Neural progenitor cell (in vitro differentiated cells): ENCODE measurements at places on chromosomes 12 and 14.

DNA sequence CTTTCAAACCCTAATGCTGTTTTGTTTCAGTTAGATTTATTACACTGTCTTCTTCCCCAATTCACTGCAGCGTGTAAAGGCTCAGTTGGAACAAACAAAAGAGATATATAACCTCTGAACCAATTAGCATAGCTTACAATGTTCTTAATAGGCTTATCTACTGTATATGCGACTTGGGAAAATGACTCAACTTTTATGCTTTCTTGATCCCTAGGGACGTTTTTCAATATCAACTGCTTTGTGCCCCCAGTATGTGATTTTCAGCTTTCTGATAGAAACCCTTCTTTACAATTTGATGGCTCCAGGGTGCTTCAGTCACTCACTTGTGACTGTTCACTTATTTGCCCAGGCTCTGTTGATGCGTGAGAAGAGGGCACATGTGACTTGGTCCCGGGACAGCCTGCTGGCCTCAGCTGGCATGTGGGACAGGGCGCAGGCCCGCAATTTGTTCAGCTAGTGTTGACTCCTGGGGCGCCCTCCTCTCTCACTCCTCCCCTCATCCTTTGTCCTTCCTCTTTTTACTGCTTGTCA is 107.1 kb downstream of the TMTC2 start:
- peak; percentile 72 for DNase-seq

GRCh38 chr12:78793491-78793890 is 71.1 kb upstream of the SYT1 start:
- no peak for DNase-seq

GRCh38 chr14:103450416-103450815 is 65.2 kb downstream of the MARK3 start:
- DNase-seq = no peak

DNA sequence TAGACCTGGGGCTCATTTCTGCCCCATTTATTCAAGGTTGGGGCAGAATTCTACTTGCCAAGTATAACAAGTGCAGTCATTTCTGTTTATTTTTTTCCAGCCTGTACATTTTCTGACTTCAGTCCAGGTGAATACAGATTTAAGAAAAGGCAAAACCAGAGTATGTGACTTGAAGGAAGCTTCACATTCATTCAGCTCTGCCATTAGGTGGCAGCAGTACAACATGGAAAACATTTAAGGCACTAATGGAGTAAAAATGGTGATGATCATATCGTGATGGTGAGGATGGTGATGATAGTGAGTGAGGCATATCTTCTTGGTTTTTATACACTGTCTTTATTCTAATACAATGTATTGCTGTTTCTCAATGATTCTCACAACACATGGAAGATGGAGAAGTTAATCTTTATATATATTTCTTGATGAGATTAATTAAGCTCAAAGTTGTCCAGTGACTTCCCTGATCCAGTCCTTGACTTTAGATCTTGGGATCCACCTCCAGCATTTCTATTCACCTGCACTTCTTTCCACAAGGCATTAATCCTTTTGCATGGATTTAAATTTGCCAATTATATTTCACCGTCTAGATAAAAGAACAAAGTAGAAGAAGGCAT is 176.7 kb upstream of the SEL1L start:
- DNase-seq = peak; percentile 62

GRCh38 chr12:77973579-77973978 is 142.9 kb downstream of the NAV3 start:
- no peak for DNase-seq

GRCh38 chr12:56718149-56718548 is 7.0 kb downstream of the NACA start:
- DNase-seq = no peak

GRCh38 chr14:24113801-24114531 is 611 bp upstream of the DCAF11 start:
- DNase-seq = peak; percentile 92

DNA sequence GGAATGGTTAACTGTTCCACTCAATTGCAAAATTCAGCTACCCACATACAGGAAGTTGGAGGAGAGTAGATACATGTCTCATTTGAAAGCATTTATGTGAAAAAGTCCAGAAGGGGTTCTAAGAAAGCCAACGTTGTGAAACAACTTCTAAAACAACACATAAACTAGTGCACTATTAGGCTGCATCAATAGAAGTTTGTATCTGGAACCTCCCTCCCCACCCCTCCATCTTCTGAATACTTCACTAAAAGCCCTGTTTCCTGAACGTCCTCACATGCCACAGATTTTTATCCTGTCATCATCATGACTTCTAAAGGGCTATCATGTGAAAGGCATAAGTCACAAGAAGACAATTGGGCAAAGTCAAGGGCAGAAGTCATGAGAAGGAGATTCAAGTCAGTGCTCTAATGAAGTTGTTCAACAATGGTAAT is 5.5 kb downstream of the KRT79 start:
- no peak for DNase-seq

- DNase-seq = no peak
These were observed 28.1 kb upstream of the PRICKLE1 start for GRCh38 chr12:42617622-42618021.

DNA sequence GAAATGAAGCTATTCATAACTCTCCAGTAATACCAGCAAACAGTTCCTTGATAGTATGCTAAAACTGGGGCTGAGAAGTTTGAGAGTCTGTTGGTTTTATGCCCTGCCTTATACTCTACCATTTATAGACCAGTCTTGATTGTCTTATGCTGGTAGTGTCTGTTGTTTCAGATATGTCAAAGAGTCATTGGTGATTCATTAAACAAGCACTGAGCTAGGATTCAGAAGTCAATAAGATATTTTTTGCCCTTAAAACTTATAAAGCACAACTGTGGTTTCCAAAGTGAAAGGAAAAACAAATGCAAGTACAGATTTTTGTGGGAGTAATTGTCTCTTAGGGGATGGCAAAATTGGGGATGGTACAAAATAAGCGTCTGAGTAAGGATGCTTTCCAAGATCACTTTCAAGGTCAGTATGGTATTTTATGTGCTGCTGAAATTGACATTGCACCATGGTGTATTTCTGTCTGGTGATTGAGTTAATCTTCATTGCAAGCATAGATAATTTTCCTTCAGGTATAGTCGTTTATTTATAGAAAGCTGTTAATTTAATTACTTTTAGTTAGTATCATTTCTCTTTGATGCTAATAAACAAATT is 289.5 kb upstream of the E2F7 start:
- no peak for DNase-seq

DNA sequence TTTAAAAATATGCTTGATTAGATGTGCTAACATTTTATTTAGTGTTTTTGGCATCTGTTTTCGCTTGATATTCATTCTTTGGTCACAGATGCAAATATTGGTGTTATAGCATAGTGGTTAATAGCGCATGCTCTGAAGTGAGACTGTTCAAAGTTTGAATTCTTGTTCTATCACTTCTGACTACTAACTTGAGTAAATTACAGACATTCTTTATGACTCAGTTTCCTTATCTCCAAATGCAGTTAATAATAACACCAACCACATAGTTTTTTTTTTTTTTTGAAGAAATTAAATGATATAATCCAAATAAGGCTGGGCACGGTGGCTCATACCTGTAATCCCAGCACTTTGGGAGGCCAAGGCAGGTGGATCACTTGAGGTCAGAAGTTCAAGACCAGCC is 81.0 kb downstream of the TMX1 start:
- DNase-seq = no peak

DNA sequence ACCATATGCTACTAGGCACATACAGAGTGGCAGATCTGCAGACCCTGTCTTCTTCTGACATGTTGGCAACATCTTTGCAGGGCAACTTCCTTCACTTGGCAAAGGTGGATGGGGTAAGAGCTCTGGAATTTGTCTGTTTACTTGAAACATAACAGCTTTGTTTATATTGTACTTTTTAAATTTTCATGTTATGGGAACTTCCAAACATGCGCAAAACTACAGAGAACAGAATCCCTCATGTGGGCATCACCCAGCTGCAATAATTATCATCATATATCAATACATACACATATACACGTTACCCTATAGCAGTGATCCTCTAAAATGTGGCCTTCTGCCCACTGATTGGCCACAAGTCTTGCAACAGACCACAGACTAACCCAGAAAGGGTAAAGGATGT is 103.4 kb downstream of the STAB2 start:
- no peak for DNase-seq

- DNase-seq = no peak
These were observed 442.8 kb downstream of the ATP23 start for GRCh38 chr12:58384196-58384595.

DNA sequence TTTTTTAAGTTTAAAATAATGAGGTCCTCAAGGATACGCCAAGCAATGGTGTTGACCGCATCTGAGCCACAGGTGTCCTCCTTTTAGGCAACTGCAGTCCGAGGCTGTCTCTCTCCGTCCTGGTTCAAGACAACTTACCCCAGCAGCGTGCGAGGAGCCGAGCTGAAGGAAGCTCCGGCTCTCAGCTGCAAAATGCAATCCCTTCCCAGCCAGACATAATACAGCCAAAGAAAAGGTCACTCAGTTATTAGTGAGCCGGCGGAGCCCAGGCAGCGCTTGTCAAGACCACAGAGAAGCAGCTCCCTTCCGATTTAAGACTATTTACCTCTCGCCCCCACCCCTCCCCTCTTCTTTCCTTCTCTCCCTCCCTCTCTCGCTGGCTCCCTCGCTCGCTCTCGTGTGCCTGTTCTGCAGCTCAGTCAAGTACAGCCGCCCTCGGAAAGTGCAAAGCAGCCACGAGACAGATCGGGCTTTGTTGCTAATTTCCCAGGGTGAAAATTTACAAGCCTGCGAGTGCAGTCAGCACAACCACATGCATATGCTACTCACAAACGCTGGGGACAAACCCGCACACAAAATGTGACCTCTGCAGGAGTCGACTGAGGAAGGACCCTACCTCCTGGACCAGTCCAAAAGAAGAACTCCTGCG is 363 bp upstream of the LMO3 start:
- peak; percentile 58 for DNase-seq

DNA sequence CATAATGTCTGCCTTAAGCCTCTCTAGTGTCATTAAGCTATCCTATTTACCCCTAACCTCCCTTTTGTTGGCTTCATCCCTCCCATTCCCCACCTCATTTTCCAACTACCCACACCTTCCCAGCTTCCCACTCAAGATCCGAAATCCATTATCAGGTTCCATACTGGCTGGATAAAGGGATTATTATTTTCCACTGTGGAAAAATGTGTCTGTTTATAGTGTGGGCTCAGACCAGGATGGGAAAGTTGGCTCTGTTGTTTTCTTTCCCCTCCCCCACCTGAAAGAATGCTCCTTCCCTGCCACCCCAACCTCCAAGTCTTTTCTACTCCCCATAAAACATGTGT is 49.8 kb downstream of the SUSD6 start:
- DNase-seq = no peak

- DNase-seq = peak; percentile 60
These were observed 394.0 kb upstream of the SYT1 start for GRCh38 chr12:78470354-78471195.

- no peak for DNase-seq
These were observed 350.8 kb downstream of the LRFN5 start for GRCh38 chr14:41957459-41957858.

- DNase-seq = no peak
These were observed 115.9 kb downstream of the DERA start for GRCh38 chr12:16027002-16027401.

- DNase-seq = no peak
These were observed 7.2 kb upstream of the FOXN3 start for GRCh38 chr14:89424241-89424640.

- DNase-seq = no peak
These were observed 95.1 kb upstream of the GRIN2B start for GRCh38 chr12:14076538-14076937.

DNA sequence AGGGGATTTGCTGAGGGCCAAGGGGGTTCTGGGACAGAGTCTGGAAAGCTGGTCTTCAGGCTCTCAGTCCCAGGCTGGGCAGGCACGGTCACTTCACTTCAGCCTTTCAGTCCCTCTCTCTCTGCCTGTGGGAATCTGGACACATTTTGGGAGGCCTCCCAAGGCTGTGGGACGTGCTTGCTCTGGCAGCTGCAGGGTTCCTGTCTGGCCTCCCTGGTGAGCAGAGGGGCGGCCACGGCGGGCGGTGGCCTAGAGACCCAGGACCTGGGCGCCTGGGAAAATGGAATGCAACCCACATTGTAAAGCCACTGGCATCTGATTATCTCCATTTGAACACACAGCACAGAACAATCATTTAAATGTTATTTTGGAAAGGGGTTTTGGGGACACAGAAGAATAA is 10.1 kb upstream of the ALDH2 start:
- DNase-seq = no peak

GRCh38 chr12:88763536-88764100 is 183.3 kb upstream of the KITLG start:
- no peak for DNase-seq

GRCh38 chr12:102765736-102766135 is 151.3 kb downstream of the PAH start:
- no peak for DNase-seq

DNA sequence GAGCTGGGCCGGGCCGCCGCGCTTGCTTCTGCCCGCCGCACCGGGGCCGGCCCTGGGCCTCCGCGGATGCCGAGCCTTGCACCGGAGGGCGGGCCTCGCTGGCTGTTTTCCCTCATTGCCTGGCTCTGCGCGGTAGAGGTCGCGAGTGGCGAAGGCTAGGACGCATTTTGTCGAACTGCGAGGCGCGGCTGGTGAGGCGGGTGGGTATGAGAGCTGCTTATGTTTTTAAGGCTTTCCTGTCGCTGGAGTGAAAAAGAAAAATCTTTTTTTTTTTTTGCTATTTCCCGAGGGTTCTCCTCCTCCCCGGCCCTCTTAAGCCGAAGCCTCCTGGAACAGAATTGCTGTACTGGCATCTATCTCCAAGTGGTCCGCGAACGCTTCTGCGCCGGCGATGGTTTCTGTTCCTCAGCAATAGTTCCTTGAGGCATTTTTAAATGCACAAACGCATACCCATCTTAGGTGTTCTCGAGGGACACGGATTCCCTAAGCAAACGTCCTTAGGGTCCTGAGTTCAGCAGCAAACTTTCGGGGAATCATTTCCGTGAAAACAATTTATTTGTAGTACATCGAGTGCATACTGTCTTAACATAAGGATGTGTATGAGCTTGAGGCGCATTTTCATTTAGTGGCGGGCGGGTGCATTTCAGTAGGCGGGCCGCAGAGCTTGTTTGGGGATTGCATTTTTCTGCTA is 631 bp downstream of the RESF1 start:
- DNase-seq = peak; percentile 57

- DNase-seq = no peak
These were observed 136.3 kb downstream of the AEBP2 start for GRCh38 chr12:19575337-19576243.

DNA sequence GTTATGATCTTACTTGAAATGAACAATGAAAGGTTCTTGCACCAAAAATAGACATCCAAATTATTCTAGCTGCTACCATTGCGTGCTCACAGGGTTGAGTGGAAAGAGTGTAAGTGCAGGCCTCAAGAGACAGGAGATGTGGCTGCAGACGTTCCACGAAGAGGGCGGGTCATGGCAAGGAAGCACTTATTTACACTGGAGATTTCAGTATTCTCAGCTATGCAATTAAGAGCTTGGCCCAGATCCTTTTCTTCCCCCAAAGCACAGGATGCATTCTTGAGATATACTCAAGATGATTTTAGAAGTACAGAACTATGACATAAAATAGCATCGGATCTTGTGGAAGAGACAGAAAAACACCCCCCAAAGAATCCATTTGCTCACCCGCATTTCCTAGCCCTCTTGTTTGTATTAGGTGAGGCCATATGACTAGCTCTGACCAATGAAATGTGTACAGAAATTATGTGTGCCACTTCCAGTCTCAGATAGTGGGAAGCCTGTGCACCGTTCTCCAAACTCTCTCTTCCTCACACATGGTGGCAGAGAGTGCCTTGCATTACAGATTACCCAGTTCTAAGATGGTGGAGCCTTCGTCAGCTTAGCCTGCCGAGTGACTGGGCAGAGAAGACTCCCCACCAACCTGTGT is 261.4 kb downstream of the TTC8 start:
- DNase-seq = no peak

- no peak for DNase-seq
These were observed 9.4 kb upstream of the OASL start for GRCh38 chr12:121048442-121048841.
